ENCODE measurements at places on chromosomes 5 and 9. TPM values are rescaled to one million over a fixed set of nuclear protein-coding genes. Genes with fewer than 3 reads are reported as not detected.

EIF4EBP3 gene
- total RNA-seq: 7.4 TPM

CDX1 gene
- not detected for total RNA-seq

DND1 gene
- 3.1 TPM for total RNA-seq

NOL8 gene
- 55.3 TPM for total RNA-seq

TPM2 gene
- total RNA-seq: 12.0 TPM

PROB1 gene
- 6.2 TPM for total RNA-seq

GAPT gene
- total RNA-seq: not detected

PLK2 gene
- total RNA-seq: 2.2 TPM

DNA sequence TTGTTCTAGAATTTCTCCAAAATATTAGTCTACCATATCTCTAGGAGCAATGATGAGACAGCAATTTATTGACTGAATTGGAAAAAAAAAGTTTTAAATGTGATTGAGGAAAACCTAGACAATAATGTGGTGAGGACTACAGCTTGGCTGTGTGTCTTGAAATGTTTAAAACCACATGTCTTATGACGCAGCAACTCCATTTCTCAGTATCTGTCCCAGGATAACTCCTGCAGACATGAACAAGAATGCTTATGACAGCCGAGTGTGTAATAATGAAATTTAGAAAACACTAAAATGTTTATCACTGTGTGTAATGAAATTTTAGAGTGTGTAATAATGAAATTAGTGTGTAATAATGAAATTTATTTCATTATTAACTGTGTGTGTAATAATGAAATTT lies 254.1 kb upstream of the DAPK1 start:
- no peak for DNase-seq

DNA sequence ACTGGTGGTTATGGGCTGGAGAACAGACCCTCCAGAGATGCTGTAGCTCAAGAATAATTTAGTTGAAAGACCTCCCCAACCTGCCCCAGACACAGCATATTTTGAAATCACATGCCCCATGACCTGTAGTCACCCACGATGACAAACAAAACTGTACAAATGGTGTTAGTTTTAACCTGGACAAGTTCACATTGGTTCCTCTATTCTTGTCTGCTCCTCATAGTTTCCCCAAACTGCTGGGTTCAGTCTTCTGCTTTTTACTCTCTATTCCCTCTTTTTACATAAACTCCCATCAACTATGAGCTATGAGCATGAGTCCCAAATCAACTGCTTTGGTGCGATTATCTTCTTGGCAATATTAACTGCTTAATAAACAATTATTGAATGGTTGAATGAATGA lies 365.3 kb upstream of the CLINT1 start:
- DNase-seq: no peak

- DNase-seq: peak; percentile 64
Measured at GRCh38 chr5:86880785-86881492, 263.2 kb downstream of the COX7C start.

DNA sequence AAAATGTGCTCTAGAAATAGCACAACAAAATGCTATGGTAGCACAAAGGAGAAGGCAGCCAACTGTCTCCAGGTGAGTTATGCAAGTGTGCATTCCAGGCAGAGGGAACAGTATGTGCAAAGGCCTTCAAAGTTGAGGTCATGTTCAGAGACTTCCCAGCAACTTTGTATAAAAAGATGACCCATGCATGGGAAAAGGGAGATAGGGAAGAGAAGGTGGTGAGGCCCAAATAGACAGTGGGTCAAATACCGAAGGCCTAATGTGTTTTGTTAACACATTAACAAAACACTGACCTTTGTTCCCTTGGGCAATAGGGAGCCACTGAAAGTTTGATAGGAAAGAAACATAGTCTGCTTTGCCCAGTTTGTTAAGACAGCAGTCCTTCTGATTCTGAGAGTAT lies 445.3 kb downstream of the EBF1 start:
- DNase-seq: no peak

DNA sequence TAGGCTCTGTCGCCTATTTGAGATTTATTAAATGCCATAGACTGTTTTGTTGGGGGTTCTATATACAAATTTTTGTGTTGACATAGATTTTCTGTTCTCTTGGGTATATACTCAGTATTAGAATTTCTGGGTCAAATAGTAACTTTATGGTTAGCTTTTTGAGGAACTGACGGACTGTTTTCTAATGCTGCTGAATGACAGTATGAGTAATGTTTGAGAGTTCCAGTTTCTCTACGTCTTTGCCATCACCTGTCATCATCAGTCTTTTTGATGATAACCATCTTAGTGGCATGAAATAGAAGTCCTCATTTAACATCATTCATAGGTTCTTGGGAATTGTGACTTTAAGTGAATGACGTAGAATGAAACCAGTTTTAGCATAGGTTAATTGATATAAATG lies 60.1 kb downstream of the CCDC171 start:
- DNase-seq: no peak

GRCh38 chr5:36724467-36725332 lies 118.3 kb downstream of the SLC1A3 start:
- peak; percentile 51 for DNase-seq

GRCh38 chr5:151719228-151720000 lies 32.7 kb upstream of the SPARC start:
- DNase-seq: peak; percentile 40

DNA sequence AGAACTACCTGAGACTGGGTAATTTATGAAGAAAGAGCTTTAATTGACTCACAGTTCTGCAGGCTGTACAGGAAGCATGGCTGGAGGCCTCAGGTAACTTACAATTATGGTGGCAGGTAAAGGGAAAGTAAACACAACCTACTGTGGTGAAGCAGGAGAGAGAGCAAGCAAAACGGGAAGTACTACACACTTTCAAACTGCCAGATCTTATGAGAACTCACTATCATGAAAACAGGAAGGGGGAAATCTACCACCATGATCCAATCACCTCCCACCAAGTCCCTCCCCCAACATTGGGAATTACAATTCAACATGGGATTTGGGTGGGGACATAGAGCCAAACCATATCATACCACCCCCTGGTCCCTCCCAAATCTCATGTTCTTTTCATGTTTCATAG lies 58.7 kb upstream of the GPR151 start:
- no peak for DNase-seq

- no peak for DNase-seq
Measured at GRCh38 chr5:89916131-89916530, 493.4 kb downstream of the CETN3 start.

DNA sequence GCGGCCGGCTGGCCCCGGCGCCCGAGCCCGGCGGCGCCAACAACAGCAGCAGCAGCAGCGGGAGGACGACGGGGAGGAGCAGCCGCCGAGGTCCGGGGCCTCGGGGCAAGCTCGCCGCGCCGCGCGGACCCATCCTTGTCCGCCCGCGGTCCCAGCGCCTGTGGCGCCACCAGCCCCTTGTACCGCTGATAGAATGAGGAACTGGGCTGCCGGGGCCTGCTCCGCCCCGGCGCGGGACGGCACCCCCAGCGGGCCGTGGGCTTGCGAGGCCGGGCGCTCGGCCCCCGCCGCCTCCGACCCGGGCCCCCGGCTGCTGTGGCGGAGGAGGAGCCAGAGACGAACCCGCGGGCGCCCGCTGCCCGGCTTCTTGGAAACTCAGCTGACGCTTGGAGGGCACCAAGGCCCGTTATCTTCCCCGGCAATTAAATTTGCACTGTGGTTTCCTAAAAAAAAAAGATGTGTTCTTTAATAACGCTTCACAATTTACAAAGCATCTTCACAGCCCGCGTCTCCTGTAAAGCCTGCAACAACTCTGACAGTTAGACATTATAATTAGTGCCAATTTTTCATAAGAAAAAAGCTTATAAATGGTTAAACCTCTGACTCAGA lies at the start of gene ARSB:
Gene ARSB, minus strand, starts transcription at position 195 of the 609 bp plus-strand sequence. Its CDS starts 62 bp downstream, at position 133.
- peak; percentile 68 for DNase-seq

Measured in activated CD8-positive, alpha-beta T cell treated with anti-CD3 and anti-CD28 coated beads, Interleukin-2, amount 10 ng/mL, durations not matched to agents 7 days and 5 days (primary cell).